ENCODE measurements at places on chromosomes 12 and 14. TPM values are rescaled to one million over a fixed set of nuclear protein-coding genes. Genes with fewer than 3 reads are reported as not detected.

Gene OASL
- total RNA-seq: 1.1 TPM

DNA sequence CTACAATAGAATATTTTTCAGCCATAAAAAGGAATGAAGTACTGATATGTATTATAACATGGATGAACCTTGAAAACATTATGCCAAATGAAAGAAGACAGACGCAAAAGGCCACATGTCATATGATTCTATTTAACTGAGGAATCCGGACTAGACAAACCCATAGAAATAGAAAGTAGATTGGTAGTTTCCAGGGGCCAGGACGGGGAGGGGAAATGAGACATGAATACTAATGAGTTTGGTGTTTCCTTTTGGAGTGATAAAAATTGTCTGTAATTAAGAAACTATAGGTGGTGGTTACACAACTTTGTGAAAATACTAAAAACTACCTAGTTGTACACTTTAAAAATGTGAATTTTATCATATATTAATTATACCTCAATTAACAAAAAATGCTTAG is 247.6 kb downstream of the BCAT1 start:
- DNase-seq: no peak

Gene PSME1
- total RNA-seq: 103 TPM

DNA sequence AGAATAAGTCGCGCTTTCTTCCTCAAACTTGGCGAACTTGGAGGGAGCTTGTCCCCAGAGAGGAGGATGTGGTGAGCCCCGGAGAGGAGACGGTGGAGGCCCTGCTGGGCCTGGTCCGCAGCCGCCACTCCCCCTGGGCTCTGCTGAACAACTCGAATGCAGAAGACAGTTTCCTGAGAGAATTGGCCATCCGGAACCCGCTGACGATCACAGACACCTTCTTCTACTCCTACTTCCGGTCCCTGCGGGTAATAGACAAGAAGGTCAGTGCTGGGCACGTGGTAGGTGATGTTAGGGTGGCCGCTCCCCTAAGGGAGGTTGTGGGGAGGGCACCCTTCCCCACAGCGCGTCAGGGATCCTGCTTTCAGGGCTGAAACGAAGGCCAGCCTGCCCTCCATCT is 1.6 kb downstream of the LRRC43 start:
- DNase-seq: no peak
